ENCODE measurements at places on chromosomes 16 and 17. TPM values are rescaled to one million over a fixed set of nuclear protein-coding genes. Genes with fewer than 3 reads are reported as not detected.

Gene CENPT
- 73.8 TPM for total RNA-seq

Gene SLC47A1
- 5.5 TPM for total RNA-seq

Gene SLC16A6
- total RNA-seq = 0.89 TPM

Gene OR1E1
- total RNA-seq = not detected

Gene DPEP1
- total RNA-seq = 0.47 TPM

Gene INCA1
- 1.7 TPM for total RNA-seq

Gene KREMEN2
- 30.5 TPM for total RNA-seq

Gene PERCC1
- not detected for total RNA-seq

Gene SLFN14
- total RNA-seq = not detected

Gene ZNF423
- total RNA-seq = 19.8 TPM

Gene NOTUM
- total RNA-seq = 6.5 TPM

Gene TBC1D3G
- total RNA-seq = not detected

Gene HNF1B
- 0.31 TPM for total RNA-seq

Gene TXNDC17
- total RNA-seq = 45.5 TPM

Gene KRT27
- not detected for total RNA-seq

Gene MYLK3
- total RNA-seq = 1.6 TPM

Gene PSMD7
- 75.5 TPM for total RNA-seq

Gene ITGAD
- total RNA-seq = not detected

Gene TBC1D3
- total RNA-seq = not detected
